Amniotic epithelial cell (primary cell): ENCODE measurements at places on chromosomes 4 and X.

- DNase-seq: no peak
Observed at GRCh38 chr4:33980361-33980760, 2264.0 kb downstream of the ARAP2 start.

DNA sequence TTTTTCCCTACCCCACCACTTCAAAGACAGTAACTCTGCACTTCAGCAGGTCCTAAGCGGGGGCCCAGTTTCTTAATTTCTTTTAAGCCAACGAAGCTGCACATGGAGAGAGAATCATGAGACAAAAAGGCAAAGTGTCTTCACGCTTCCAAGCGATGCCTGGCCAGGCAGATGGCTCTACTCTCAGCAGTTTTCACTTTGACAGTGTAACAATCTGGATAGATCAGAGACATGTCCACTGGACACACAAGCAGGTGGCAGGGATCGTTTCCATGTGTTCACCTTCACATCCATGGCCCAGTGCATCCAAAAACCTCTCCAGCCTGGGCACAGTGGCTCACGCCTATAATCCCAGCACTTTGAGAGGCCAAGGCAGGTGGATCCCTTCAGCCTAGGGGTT lies 27.8 kb downstream of the PPP2R2C start:
- DNase-seq: no peak

DNA sequence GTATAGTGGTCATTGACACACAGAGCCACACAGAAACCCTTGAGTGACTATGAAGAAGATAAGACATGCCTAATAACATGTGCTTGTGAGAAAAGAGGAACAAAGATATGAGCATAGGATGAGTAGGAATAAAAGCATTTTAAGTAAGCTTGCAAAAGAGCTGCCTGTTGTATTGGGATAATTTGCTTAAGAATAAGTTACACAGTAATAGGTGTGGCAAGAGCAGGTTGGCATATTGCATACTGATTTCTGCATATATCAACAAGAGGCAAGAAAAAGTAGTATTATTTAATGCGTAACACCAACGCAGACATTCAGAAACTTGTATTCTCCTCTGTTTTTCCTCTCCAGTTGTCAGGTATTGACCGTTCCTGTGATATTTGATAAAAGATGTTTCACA lies 111.5 kb upstream of the UGT8 start:
- DNase-seq: no peak

DNA sequence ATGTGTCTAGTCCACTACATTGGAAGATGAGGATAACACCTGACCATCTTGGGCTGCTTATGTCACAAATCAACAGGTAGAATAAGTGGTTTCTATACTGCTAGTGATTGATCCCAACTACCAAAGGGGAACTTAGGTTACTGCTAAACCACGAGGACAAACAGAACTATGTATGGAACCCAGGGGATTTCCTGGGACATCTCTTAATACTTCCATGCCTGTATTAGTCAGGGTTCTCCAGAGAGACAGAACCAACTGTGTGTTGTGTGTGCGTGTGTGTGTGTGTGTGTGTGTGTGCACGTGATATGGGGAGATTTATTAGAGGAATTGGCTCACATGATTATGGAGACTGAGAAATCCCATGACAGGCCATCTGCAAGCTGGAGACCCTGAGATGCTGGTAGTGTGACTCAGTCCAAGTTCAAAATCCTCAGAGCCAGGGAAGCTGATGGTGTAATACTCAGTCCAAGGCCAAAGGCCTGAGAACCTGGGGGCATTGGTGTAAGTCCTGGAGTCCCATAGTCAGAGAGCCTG lies 16.2 kb upstream of the AFF1 start:
- peak; percentile 91 for DNase-seq

DNA sequence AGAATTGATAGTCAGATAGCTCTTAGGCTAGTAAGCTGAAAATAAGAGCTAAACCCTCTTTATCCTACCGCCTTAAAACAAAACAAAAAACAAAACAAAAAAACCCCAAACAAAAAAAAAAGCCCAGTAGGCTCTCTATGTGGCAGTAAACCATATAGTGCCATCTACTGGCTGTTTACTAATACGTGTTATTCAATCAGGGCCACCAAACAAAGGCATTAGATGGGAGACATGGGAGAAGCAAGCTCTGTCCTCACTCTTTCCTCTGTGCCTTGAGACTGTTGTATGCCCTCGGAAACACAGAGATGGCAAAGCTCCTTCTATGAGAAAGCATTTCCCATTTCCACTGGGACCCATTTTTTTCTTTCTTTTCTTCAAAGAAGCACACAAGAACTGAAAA lies 148.8 kb upstream of the MID1 start:
- DNase-seq: peak; percentile 35

DNA sequence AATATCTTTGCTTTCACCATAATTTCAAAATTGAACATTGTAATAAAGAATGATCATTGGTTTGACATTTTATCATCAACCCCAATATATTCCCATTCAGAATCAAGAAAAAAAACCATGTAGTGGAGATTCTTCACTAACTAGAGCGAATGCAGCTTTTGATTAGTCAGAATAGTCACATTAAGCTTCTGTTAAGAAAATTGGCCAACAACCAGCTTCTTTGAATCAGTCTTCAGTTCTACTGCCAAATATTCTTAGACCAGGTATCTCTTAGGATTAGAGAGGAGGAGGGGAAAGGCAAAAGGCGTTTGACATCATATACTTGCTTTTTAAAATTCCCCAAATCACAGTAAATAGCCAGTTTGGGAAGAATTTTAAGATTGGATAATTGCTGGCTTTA lies 22.2 kb upstream of the TBC1D8B start:
- no peak for DNase-seq

- no peak for DNase-seq
Observed at GRCh38 chrX:30806187-30806728, 82.8 kb downstream of the TAB3 start.

DNA sequence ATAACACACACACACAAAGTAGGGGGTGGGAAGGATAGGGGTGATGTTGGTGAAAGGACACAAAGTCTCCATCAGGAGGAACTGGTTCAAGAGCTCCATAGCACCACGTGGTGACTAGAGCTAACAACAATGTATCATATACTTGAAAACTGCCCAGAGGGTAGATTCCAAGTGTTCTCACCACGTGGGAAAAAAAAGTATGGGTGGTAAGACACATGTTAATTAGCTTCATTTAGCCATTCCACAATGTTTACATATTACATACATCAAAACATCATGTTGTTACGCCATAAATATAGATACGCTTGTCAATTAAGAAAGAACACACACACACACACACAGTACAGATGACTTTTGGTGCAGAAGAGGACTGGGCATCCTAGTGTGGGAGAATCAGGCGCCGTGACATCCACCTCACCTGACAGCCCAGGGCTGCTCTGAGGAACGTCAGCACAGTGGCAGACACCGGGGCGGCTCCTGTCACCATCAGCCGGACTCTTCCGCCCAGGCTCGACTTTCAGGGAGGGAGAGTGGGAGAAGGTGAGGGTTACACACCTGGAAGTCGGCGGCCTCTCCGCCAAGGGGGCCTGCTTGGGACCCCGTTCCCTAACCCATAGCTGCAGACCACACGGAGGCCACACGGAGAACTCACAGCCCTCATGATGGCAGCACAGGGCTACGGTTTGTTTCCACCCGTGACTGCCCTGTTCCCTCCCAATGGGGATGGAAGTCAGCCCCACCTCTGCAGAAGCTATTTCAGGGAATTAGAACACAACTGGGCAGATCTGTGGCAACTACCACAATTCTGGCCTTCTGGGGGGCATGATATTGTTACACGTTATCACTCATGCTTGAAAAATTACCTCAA lies 31.8 kb upstream of the CENPU start:
- DNase-seq: no peak

GRCh38 chr4:55068522-55068921 lies 56.9 kb downstream of the KDR start:
- DNase-seq: no peak
